ENCODE measurements at places on chromosomes 7 and 10. TPM values are rescaled to one million over a fixed set of nuclear protein-coding genes. Genes with fewer than 3 reads are reported as not detected.

DNA sequence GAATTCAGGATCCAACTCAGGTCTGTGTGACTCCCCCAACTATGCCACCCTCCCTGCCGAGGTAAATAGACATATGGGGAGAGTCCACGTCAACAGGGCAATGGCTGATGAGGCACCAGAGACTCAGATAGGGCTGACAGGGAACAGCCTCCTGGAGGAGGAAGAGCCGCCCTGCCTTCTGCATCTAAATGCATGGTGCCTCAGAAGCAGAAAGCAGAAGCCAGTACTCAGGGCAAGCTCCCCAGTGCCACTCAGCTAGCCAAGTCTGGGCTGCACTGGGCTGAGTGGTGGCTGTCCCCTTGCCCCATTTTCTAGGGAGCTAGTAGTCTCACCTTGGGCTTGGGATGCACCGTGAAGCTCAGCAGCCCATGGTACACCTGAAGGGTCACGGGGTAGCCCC is 11.0 kb downstream of the RRP12 start:
- peaks cover 100% of the 10 kb centered on the region for H3K36me3 ChIP-seq
- no peak overlapping the region for H3K27ac ChIP-seq
- DNase-seq, result no peak
- H3K27me3 ChIP-seq, result no peaks in the 10 kb centered on the region
- no peak overlapping the region for H3K4me3 ChIP-seq
- no peaks in the 10 kb centered on the region for H3K4me1 ChIP-seq

- H3K4me3 ChIP-seq, result no peak overlapping the region
- H3K36me3 ChIP-seq, result no peaks in the 10 kb centered on the region
- H3K27ac ChIP-seq, result no peak overlapping the region
- no peaks in the 10 kb centered on the region for H3K27me3 ChIP-seq
Measured at GRCh38 chr7:17554341-17555015, 256.0 kb downstream of the AHR start.

- peak overlapping the region; percentile 99 for H3K4me3 ChIP-seq
- DNase-seq, result peak; percentile 46
- H3K36me3 ChIP-seq, result no peaks in the 10 kb centered on the region
- H3K27me3 ChIP-seq, result no peaks in the 10 kb centered on the region
- peaks cover 70% of the 10 kb centered on the region for H3K4me1 ChIP-seq
- H3K27ac ChIP-seq, result peak overlapping the region; percentile 99
Measured at GRCh38 chr7:98281757-98282606, 496 bp downstream of the BRI3 start.

DNA2 gene
- 16.3 TPM for total RNA-seq

DNA sequence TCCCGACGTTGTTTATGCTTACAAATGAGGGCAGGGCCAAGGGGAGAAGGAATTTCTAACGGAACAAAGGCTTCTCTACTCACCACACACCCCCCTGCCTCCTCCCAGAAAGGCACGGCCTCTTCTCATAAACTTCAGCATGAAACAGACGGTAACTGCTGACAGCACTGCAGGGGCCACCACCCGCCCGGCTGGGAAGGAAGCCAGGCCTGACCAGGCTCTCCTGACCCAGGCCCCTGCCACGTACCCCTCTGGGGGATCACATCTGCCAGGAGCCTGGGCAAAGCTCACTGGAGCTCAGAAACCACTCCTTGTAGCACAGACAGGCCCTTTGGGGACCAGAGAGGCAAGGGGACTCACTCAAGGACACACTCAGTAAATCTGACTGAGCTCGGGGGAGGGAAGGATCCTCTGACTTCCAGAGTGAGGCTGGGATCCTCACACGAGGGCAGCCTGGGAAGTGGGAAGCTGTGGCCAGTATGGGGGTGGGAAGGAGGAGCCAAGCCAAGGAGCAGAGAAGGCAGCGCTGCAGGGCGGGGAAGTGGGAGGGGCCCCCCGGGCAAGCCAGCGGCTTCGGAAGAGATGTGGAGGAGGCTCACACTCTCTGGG is 46.1 kb downstream of the ZCCHC24 start:
- peak; percentile 94 for DNase-seq
- no peaks in the 10 kb centered on the region for H3K27me3 ChIP-seq
- peaks cover 4% of the 10 kb centered on the region for H3K4me1 ChIP-seq
- H3K27ac ChIP-seq, result no peak overlapping the region
- no peak overlapping the region for H3K4me3 ChIP-seq
- peaks cover 7% of the 10 kb centered on the region for H3K36me3 ChIP-seq

MBL2 gene
- total RNA-seq, result not detected

MOGAT3 gene
- total RNA-seq, result not detected

DNA sequence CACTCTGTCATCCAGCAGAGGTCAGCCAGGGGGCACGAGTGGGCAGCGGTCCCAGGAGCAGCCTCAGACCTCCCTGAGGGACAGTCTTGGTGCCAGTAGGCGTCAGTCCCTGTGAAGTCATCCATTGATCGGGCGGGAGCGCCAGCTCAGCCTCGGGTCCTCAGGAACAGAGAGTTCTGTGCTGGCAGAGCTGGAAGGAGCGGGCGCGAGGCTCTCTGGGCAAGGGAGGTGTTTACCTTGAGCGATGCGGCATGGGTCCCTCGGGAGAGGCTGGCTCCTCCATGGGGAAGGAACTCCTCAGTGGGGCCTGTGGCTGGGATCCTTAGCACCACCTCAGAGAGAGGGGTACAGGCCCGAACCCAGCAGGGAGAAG is 101.1 kb upstream of the PPIF start:
- H3K4me3 ChIP-seq, result no peak overlapping the region
- DNase-seq, result no peak
- peaks cover 96% of the 10 kb centered on the region for H3K4me1 ChIP-seq
- no peaks in the 10 kb centered on the region for H3K36me3 ChIP-seq

- H3K4me1 ChIP-seq, result no peaks in the 10 kb centered on the region
- no peaks in the 10 kb centered on the region for H3K36me3 ChIP-seq
- H3K27me3 ChIP-seq, result no peaks in the 10 kb centered on the region
- H3K27ac ChIP-seq, result no peak overlapping the region
- no peak for DNase-seq
- H3K4me3 ChIP-seq, result no peak overlapping the region
Measured at GRCh38 chr10:52486840-52487611, 172.9 kb downstream of the DKK1 start.

VPS50 gene
- total RNA-seq, result 6.7 TPM

DNA sequence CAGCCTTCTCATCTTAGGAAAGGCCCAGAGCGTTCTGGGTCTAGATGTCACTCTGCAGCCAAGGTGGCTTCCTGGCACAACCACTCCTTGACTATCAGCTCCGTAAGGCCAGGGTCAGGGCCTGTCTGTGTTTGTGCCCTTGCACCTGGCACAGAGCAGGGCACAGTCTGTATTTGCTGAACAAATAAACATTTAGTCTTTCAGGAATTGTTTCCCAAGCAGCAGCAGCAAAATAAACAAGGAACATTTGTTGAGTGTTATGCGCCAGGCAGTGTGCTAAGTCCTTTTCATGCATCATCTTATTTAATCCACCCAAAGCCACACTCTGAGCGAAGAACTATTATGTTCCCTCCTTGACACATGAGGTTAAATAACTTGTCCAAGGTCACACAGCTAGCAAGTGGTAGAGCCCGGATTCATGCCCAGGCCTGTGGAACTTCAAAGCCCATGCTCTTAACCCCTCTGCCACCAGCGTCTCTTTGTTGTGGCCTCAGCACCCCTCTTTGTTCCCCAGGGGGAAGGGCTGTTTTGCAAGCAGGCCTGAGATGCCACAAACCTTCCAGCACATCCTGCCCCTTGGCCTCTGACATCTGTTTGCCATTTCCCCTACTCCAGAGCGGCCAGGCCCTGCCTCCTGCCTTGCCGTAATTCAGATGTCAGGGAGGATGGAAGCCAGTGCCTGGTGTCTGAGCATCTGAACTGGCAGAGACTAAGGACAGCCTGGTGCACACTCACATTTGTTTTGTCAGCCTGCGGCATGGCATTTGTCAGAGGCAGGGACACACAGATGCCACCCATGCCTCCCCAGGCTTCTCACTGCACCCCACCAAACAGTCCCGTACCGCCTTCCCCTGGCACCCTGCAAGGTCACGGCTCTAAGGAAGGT is 325.8 kb upstream of the ZMIZ1 start:
- peaks cover 27% of the 10 kb centered on the region for H3K4me1 ChIP-seq
- no peaks in the 10 kb centered on the region for H3K27me3 ChIP-seq
- no peaks in the 10 kb centered on the region for H3K36me3 ChIP-seq
- H3K4me3 ChIP-seq, result no peak overlapping the region
- peak overlapping the region; percentile 35 for H3K27ac ChIP-seq

DNA sequence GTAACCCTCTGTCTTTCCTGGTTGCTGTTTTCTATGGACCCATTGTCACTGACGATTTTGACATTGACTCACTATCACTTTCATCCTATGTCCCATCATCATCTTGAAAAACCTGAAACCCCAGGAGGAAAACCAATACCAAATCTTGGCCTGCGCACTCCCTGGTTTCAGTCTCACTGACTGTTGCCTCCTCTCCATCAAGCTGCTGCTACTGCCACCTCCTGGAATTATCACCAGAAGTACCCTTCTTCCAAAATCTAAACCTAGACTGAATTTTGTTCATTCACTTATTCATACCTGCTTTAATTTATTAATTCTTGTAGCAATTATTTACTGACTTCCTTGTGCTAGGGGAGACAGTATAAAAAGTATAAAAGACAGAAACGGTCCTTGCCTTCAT is 44.5 kb upstream of the ACBD5 start:
- H3K4me1 ChIP-seq, result no peaks in the 10 kb centered on the region
- no peak overlapping the region for H3K4me3 ChIP-seq
- DNase-seq, result peak; percentile 45
- H3K36me3 ChIP-seq, result no peaks in the 10 kb centered on the region
- no peaks in the 10 kb centered on the region for H3K27me3 ChIP-seq

Data from stomach (tissue), 19 donors.